NCI-H2171 treated with DMSO at 0.1 percent for 48 hours (cell line): ENCODE measurements at places on chromosomes 1 and 21.

DNA sequence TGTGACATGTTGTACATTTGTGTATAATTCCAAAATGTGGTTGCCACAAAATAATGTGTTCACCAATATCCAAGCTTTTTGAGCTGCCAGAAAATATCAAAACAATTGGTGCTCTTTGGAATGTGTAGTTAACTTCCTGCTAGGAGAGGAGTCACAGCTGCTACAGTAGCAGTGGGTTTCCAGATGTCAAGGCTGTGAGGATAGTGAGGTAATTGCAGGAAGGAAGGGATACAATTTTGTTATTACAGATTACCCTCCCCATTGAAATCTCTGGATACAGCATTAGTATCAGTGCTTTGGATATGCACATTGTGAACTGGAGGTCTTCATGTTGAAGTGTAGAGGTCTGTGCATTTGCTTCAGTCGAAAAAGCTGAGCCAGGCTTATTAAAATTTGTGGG is 253.2 kb downstream of the PTPRC start:
- no peak for DNase-seq

GRCh38 chr1:168617974-168618750 is 41.8 kb downstream of the XCL1 start:
- no peak for DNase-seq

GRCh38 chr1:235997931-235998330 is 67.0 kb downstream of the NID1 start:
- peak; percentile 17 for DNase-seq

- no peak for DNase-seq
Observed at GRCh38 chr1:230800891-230801840, 54.0 kb downstream of the CAPN9 start.
